ENCODE measurements at places on chromosomes 12 and 14.

- no peak for DNase-seq
These were observed 48.4 kb upstream of the PTPRO start for GRCh38 chr12:15273896-15274295.

DNA sequence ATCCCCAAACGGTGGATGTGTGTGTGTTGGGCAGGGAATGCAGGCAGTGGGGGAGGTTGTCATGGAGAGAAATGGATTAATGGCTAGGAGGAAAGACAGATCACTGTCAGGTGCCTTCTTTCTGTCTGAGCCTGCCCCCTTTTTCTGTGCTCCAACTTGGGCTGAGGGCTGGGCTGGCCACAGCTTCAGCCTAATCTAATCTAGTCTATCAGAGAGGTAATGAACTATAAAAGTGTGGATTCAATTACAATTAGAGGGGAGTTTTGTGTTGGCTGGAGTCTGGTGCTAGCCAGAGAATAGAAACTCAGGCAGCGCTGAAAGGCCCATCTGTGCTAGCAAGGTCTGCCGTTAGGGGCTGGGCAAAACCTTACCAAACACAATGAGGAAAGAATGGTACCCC, 41.2 kb downstream of the NEUROD4 start:
- DNase-seq = no peak

- no peak for DNase-seq
These were observed 163.9 kb upstream of the VASH1 start for GRCh38 chr14:76597387-76597786.

DNA sequence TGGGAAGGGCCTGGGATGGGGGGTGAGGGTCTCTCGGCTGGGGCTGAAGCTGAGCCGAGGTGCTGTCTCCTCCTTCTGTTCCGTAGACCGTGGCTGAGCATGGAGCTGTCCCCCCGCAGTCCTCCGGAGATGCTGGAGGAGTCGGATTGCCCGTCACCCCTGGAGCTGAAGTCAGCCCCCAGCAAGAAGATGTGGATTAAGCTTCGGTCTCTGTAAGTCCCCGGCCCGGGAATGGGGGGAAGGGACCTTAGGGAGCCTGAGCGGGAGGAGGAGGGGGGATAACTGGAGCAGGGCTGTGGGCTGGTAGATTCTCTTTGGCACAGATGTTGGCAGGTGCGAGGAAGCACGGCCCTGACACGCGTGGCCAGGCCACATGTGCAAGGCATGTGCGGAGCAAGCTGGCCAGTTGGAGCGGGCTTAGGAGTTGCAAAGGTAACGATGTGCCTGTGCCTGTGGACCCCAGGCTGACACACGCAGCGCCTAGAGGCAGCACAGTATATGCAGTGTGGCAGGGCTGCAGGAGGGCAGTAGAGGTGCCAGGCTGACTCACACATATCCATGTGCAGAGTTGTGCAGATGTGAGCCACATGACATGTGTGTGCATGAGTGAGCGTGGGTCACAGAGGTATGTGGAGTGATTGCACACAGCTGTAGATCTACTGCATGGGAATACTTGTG, 512 bp downstream of the PDE1B start:
- DNase-seq = peak; percentile 71

- peak; percentile 51 for DNase-seq
These were observed 196.2 kb downstream of the ITPR2 start for GRCh38 chr12:26636710-26637328.

DNA sequence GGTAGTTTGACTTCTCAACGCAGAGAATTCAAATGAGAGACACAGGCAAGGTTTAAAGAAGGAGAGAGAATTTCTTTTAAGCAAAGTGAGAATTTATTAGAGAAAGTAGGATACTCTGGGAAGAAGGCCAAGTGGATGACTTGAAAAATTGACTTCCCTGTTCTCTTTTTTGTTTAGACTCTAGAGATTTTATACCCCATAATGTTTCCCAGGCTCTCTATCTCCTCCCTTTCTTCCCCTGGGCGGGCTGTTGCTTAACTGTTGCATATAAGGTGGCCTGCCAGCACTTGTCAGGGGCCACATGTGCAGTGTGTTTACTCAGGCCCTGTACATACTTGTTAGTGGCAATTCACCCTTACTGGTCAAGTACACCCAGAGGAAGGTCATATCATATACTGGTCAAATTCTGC, 403.7 kb downstream of the SLC6A15 start:
- peak; percentile 80 for DNase-seq

GRCh38 chr12:51848326-51848727, at the start of gene FIGNL2:
Gene FIGNL2 (minus strand): TSS chr12:51848718. CDS start chr12:51822413, 26,305 bp downstream.
- DNase-seq = no peak

DNA sequence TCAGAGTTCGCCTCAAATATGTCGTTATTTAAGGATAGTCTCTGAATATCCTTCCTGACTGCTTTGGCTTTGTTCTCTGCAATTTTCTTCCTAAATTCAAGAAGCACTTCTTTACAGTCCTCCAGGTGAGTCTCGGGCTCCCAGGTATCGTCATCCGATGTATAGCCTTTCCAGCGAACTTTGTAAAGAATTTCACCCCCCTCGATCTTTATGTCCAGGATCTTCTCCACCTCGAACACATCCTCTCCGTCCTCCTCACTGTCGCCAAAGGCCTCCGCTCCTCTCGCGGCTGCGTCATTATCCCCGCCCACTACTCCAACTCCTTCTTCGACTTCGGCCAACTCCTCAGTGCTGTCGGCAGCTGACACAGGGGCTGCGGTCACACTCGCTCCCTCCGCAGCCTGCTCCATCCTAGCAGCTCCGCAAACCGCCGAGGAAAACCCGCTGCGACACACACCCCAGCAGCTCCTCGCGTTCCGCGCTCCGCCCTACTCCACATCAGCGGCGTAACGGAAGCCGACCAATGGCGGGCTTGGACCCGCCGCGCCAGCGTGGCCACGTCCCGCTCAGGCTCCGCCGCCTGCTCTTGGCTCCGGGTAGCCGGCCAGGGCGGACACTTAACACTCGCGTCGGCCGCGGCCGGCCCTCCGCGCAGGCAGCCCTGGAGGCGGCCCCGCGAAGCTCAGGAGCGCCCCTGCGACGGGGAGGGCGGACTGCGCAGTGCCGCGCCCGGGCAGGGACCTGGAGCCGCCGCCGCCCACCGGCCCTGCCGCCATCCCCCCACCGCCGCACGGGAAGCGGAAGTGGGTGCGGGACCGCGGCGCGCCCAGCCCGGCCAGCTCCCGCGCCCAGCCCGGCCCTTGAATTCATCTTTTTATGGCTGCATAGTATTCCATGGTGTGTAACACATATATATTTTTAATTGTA, 4.1 kb downstream of the CD163L1 start:
- no peak for DNase-seq

GRCh38 chr12:12744546-12745305, 27.6 kb downstream of the CDKN1B start:
- DNase-seq = no peak

GRCh38 chr12:8561011-8561410, 20.3 kb upstream of the CLEC4E start:
- DNase-seq = no peak

DNA sequence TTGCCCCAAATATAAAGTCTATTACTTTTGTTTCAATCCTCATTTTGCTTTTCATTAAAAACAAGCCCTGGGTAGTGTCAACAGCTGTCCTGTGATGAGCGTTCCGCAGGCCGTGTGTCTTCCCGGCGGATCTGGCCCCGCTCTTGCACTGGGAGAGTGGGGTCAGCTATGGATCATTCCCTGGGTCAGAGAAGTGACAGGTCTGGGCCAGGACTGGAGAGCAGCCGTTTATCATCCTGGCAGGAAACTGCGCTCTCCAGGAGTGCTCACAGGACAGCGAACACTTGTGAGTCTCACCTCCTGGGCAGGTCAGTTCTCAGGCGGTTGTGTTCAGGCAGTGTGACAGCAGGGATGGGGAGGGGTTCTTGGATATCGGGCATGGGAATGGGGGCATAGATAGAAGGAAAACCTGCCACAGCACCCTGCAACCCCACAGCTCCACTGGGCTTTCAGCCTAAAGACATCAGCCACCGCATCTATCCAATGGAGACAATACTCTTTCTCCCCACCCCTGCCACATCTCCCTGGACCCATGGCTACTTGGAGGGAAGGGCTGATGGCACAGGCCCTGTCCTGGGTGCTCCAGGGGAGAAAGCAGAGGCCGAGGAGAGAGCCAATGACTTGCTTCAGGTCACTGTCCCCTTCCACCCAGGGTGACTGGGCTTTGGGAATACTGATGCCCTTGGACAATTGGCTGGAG, 47.8 kb upstream of the CHGA start:
- DNase-seq = no peak

DNA sequence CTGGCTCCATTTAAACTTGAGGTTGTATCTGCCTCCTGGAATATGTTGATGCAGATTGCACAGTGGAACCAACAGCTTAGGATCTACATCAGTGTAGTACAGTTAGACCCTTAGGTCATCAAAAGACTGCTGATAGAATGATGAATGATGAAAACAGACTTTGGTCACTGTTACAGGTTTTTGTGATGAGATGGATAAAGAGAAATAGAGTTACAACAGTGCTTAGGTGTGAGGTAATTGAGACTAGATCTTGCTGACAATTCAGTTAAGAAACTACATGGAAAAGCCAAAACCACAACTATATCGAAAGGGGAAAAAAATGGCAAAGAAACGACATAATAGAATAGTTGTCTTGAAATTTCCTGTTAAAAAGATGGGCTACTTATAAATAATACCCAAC, 145.7 kb upstream of the LMNTD1 start:
- DNase-seq = peak; percentile 54

DNA sequence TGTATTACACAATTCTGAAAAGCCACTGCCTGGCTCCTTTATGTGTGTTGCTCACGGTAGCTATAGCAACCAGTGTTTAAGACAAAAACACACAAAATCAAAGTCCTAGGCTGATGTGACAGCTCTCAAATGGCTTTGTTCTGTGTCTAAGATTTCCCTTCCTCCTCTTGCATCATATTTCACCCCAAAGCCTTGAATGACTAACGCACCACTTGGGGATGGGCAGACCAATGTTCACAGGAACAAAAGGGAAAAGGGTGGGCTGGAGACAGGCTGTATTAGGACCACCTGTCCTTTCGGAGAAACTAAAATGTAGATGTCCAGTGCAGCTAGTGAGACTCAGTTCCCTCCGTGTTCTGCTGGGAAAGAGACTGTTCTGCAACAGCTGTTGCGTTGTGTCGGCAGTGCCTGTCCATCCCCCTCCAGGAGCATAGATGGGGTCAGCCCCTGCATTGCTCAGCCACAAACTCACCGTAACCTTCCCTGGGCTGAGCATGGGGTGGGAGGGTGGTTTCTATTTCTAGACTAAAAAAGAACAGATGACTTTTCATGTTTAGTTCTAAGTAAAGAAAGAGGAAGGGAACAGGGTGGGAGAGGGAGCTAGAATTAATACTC, 26.8 kb upstream of the DAAM1 start:
- DNase-seq = peak; percentile 32

DNA sequence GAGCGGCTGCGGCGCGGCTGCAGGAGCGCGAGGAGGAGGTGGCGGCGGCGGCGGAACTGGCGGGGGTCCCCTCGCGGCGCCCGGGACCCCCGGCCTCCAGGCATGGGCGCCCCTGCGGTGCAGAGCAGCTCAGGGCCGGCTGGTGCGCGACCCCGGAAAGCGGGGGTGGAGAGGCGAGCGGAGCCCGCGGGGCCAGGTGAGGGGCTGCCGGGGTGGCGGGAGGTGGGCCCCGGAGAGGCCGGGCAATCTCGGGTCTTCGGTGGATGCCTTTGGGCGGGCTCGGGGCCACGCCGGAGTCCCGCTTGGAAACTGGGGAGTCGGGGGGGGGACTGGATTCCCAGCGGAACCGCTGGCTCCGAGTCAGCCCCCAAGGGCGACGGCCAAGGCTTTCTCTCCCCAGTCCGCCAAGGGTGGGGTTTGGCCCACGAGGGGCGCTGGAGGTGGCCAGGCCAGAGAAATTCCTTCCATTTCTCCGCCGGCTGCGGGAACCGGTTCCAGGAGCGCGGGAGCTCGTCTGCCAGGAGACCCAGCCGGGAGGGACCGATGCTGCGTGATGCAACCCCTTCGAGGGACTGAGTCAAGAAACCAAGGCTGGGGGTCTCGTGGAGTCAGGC, 13.9 kb upstream of the NR4A1 start:
- DNase-seq = no peak

DNA sequence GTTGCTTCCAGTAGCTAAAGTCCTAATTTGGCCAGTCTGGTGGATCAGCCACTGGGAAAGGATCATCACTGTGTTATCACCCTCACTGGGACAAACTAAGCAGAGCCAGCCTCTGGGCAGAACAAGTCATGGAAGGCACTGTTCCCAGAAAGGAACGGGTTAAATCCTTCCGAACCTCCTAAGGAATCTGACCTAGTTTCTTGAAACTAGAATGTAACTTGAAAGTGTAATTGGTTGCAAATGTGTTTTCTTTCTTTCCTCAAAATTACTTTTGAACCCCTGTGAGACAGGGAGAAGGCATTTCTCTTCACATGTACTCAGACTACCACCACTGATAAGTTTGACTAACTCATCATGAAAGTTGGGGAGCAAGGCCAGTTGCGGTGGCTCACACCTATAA, 18.7 kb upstream of the KICS2 start:
- DNase-seq = no peak

GRCh38 chr12:131608740-131609690, 101.9 kb upstream of the SFSWAP start:
- DNase-seq = peak; percentile 23

Data from mammary epithelial cell (primary cell).